ENCODE measurements at places on chromosomes 7 and 10. TPM values are rescaled to one million over a fixed set of nuclear protein-coding genes. Genes with fewer than 3 reads are reported as not detected.
A peak's percentile ranks its signal among the peaks of the same experiment; 100 is the strongest.

The CNPY1 gene
- total RNA-seq, result not detected

The IGFBP1 gene
- 1.2 TPM for total RNA-seq

The PRLHR gene
- total RNA-seq, result 23.3 TPM

The EFCAB10 gene
- total RNA-seq, result not detected

The CDK1 gene
- 2.2 TPM for total RNA-seq

- H3K36me3 ChIP-seq, result no peaks in the 10 kb centered on the region
- H3K4me3 ChIP-seq, result peak overlapping the region; percentile 1
- peak overlapping the region; percentile 90 for H3K27ac ChIP-seq
- no peak for DNase-seq
Observed at GRCh38 chr7:5694912-5695726, 86.3 kb downstream of the RNF216 start.

- H3K4me1 ChIP-seq, result peaks cover 18% of the 10 kb centered on the region
- H3K27me3 ChIP-seq, result no peaks in the 10 kb centered on the region
- H3K27ac ChIP-seq, result no peak overlapping the region
- no peak overlapping the region for H3K4me3 ChIP-seq
- DNase-seq, result no peak
Observed at GRCh38 chr10:116744885-116745284, 2.5 kb upstream of the HSPA12A start.

- DNase-seq, result no peak
- H3K27me3 ChIP-seq, result no peaks in the 10 kb centered on the region
- H3K27ac ChIP-seq, result no peak overlapping the region
- H3K4me3 ChIP-seq, result no peak overlapping the region
Observed at GRCh38 chr7:99373091-99374066, 1.2 kb upstream of the ARPC1B start.

DNA sequence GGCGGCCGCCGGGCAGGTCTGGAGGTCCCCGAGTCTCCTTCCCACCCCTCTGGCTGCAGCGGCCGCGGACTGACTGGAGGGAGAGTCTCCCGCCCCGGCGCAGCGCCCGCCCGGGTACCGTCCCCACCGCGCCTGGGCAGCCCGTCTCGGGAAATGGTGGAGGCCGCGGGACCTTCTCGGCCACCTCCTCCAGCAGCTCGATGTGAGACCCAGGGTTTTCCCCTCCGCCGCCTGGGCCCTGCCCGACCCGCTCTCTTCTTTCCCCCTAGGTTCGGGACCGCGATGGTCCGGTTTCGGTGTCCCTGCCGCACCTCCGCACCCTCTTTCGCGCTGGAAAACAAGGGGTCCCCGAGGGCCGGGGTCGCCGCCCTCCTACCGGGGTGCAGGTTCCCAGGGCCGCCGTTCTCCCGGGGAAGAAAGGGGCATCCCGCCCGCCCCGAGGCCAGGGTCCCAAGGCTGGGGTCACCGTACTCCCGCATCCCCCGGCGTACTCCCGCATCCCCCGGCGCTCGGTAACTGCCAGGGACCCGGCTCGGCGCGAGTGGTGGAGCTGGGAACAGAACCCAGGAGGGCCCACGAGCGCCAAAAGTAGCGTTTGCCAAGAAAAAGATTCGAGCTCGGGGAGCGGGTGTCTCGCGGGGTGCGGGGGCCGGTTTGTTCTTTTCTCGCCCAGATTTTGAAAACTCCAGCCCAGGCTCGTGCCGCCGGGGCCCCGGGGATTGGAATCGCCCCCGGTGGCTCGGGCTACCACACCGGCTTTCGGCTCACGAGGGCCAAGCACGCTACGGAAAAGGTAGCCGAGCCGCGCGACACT is 3.4 kb downstream of the TNRC18 start:
- H3K27ac ChIP-seq, result peak overlapping the region; percentile 99
- peak; percentile 24 for DNase-seq
- no peaks in the 10 kb centered on the region for H3K27me3 ChIP-seq
- H3K36me3 ChIP-seq, result no peaks in the 10 kb centered on the region

GRCh38 chr7:100400656-100401055 is 27.4 kb downstream of the PILRA start:
- no peak for DNase-seq
- H3K4me3 ChIP-seq, result no peak overlapping the region
- no peaks in the 10 kb centered on the region for H3K27me3 ChIP-seq

DNA sequence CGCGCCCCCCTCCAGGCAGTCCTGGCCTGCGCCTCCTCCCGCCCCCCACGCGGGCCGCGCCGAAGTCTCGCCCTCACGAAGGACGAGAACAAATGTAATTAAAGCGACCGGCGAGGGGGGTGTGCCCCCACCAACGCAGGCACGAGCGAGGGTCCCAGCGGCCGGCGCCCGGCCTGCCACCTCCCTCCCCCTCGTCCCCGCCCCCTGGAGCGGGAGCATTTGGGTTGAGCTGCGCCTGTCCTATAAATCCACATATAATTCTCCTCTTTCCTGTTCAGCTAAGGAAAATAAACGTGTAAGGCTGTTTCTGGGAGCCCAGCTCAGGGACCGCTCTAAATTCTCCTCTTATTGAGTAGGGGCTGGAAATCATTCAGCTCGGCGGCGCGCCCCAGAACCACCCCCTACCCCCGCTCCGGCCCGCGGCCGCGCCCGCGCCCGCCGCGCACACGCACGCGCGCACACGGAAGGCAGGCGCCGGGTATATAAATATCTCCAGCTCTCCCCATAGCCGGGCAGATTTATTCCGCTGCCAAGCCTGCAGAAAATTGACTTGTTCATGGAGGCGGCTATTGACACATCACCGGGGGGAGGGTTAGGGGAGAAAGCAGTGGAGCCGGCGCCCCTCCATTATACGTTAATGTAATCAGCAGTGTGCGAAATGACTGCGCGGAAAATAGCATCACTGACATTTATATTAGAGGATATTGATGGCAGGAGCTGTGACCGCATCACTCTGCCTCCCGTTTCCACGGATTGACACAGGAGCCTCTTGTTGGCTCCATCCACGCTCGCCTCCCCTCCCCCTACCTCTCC is 61.6 kb upstream of the BTRC start:
- peaks cover 3% of the 10 kb centered on the region for H3K27me3 ChIP-seq
- peaks cover 12% of the 10 kb centered on the region for H3K4me1 ChIP-seq
- H3K27ac ChIP-seq, result no peak overlapping the region
- peak; percentile 74 for DNase-seq
- no peaks in the 10 kb centered on the region for H3K36me3 ChIP-seq

GRCh38 chr10:34415039-34415438 is 400.1 kb downstream of the PARD3 start:
- H3K27ac ChIP-seq, result no peak overlapping the region
- no peak for DNase-seq
- H3K4me1 ChIP-seq, result no peaks in the 10 kb centered on the region
- no peaks in the 10 kb centered on the region for H3K36me3 ChIP-seq

DNA sequence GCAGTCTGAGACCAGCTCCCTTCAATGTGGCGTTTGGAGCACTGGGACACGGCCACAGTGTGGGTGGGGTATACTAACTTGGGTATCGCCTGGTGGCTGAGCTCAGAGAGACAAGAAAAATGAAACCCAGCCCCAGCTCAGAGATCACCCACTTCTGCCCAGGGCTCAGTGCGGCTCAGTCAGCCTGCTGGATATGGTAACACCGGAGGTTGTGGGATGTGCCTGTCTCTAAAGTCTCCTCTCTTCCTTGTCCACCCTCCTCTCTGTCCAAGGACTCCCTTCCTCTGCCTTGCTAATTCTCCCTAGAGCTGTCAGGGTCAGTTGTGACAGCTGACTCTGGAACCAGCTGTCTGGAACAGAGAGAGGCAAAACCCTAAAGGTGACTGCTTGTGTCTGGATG is 149.1 kb downstream of the PTPN20 start:
- no peak for DNase-seq
- H3K27me3 ChIP-seq, result peaks cover 4% of the 10 kb centered on the region
- H3K4me1 ChIP-seq, result no peaks in the 10 kb centered on the region
- H3K36me3 ChIP-seq, result no peaks in the 10 kb centered on the region
- no peak overlapping the region for H3K27ac ChIP-seq
- H3K4me3 ChIP-seq, result no peak overlapping the region

- no peaks in the 10 kb centered on the region for H3K36me3 ChIP-seq
- H3K27ac ChIP-seq, result no peak overlapping the region
- no peaks in the 10 kb centered on the region for H3K27me3 ChIP-seq
- no peak for DNase-seq
- peaks cover 11% of the 10 kb centered on the region for H3K4me1 ChIP-seq
- no peak overlapping the region for H3K4me3 ChIP-seq
Observed at GRCh38 chr10:17026686-17027485, 102.7 kb downstream of the CUBN start.

DNA sequence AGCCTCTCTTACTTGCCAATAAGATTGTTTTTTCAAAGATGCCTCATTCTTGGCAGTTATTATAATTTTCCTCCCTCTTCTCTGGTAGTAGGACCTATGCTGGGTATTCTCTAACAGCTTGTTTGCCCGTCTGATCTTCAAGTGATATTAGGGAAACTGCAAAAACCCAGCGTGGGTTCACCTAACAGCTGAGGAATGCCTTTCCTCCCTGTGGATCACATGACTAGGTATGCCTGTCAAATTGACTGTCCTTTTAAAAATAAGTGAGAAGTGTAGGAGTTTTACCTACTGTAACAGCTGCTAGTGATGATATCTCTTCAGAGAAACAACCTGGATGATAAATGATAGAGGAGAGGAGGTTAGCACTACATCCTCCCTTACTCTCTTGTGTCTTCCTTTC is 22.0 kb downstream of the HECTD2 start:
- H3K4me1 ChIP-seq, result no peaks in the 10 kb centered on the region
- H3K4me3 ChIP-seq, result no peak overlapping the region
- no peak overlapping the region for H3K27ac ChIP-seq
- DNase-seq, result no peak

DNA sequence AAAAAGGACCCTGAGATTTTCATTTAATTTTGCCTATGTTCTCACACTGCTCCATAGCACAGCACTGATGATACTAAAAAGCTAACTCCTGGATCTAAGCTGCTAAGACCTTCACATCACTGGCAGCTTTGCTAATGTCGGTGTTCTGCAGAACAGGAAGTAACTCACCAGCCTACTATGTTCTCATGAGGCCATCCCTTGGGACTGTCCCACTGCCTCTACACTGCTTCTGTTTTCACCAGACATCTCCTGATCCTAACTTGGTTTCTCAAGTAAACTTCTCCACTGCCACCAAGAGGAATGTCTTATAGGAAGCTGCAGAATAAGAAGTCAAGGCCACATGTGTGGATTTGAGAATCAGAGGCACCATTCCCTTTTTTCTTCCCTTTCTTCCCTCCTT is 15.1 kb downstream of the HTR7 start:
- no peak for DNase-seq
- no peaks in the 10 kb centered on the region for H3K4me1 ChIP-seq
- H3K4me3 ChIP-seq, result no peak overlapping the region
- no peak overlapping the region for H3K27ac ChIP-seq
- H3K27me3 ChIP-seq, result no peaks in the 10 kb centered on the region
- H3K36me3 ChIP-seq, result no peaks in the 10 kb centered on the region

- H3K4me1 ChIP-seq, result no peaks in the 10 kb centered on the region
- DNase-seq, result peak; percentile 25
- H3K27me3 ChIP-seq, result no peaks in the 10 kb centered on the region
- H3K4me3 ChIP-seq, result no peak overlapping the region
- no peak overlapping the region for H3K27ac ChIP-seq
Observed at GRCh38 chr10:106189292-106189691, 975.2 kb downstream of the SORCS1 start.

DNA sequence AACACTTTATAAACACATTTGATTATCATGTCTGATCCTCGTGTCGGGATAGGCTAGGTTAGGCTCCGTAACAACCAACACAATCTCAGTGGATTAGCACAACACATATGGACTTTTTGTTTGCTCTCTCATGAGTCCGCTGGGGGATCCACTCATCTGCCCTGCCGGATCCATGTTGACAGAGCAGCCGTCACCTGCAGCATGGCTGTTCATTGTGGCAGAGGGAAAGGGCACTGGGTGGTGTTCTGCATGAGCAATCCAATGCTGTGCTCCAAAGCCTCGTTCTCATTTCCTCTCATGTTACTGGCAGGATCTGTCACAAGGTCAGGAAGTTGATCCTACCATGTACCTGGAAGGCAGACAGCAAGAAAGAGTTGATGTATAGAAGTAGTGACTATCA is 62.5 kb upstream of the RAPGEF5 start:
- no peak overlapping the region for H3K27ac ChIP-seq
- no peaks in the 10 kb centered on the region for H3K27me3 ChIP-seq
- H3K4me3 ChIP-seq, result no peak overlapping the region
- H3K36me3 ChIP-seq, result no peaks in the 10 kb centered on the region

DNA sequence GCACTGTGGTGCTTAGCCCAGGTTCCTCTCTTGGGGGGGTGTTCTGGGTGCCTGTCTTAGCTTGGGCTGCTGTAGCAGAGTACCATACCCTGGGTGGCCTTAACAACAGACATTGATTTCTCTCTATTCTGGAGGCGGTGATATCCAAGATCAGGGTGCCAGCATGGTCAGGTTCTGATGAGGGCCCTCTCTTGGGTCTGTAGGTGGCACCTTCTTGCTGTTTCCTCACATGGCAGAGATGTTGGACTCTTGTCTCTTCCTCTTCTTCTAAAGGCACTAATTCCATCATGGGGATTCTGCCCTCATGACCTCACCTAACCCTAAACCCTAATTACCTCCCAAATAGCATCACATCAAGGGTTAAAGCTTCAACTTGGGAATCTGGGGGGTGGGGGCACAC is 19.9 kb upstream of the CRHR2 start:
- no peak overlapping the region for H3K27ac ChIP-seq
- H3K4me1 ChIP-seq, result no peaks in the 10 kb centered on the region
- no peak overlapping the region for H3K4me3 ChIP-seq
- no peaks in the 10 kb centered on the region for H3K27me3 ChIP-seq

DNA sequence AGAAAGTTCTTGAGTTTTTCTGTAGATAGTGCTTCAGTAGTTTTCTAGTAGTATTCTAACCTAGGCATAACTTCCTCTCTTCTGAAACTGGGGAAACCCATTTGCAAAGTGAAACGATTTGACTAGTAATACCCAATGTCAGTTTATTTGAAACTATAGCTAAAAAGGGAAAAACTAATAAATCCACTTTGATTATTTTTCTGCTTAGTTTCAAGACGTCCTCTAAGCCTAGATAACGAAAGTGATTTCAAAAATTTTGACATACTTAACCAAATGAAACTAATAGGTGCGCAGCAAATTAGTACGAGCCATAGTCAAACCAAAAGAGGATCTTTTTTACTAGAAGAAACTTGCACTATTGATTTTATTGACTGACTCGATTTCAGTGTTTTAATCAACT is 9.8 kb upstream of the SP8 start:
- peaks cover 8% of the 10 kb centered on the region for H3K4me1 ChIP-seq
- H3K27ac ChIP-seq, result no peak overlapping the region
- H3K27me3 ChIP-seq, result peaks cover 85% of the 10 kb centered on the region
- DNase-seq, result no peak

DNA sequence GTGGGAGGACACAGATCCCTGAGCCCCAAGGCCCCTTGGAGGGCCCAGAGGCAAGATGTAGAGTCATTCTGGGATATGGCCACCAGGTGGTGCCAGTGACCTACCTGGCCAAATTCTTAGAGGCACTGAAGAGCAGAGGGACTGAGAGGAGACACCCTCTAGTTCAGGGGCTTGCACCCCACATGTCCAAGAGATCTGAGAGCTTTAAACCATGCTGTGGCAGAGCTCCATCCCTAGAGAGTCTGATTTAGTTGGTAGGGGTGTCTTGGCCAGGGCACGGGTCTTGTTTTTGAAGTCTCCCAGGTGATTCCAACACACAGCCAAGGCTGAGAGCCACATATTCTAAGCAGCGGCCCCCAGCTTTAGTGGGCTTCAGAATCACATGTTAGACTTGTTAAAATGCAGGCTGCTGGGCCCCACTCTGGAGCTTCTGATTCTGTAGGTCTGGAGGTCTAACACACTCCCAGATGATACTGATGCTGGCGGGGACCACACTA is 52.5 kb downstream of the PRF1 start:
- no peak overlapping the region for H3K4me3 ChIP-seq
- H3K4me1 ChIP-seq, result no peaks in the 10 kb centered on the region
- peak; percentile 78 for DNase-seq
- H3K36me3 ChIP-seq, result no peaks in the 10 kb centered on the region
- H3K27ac ChIP-seq, result no peak overlapping the region
- no peaks in the 10 kb centered on the region for H3K27me3 ChIP-seq

Data from adrenal gland (tissue), 19 donors.